ENCODE measurements at places on chromosomes 5 and 9.

DNA sequence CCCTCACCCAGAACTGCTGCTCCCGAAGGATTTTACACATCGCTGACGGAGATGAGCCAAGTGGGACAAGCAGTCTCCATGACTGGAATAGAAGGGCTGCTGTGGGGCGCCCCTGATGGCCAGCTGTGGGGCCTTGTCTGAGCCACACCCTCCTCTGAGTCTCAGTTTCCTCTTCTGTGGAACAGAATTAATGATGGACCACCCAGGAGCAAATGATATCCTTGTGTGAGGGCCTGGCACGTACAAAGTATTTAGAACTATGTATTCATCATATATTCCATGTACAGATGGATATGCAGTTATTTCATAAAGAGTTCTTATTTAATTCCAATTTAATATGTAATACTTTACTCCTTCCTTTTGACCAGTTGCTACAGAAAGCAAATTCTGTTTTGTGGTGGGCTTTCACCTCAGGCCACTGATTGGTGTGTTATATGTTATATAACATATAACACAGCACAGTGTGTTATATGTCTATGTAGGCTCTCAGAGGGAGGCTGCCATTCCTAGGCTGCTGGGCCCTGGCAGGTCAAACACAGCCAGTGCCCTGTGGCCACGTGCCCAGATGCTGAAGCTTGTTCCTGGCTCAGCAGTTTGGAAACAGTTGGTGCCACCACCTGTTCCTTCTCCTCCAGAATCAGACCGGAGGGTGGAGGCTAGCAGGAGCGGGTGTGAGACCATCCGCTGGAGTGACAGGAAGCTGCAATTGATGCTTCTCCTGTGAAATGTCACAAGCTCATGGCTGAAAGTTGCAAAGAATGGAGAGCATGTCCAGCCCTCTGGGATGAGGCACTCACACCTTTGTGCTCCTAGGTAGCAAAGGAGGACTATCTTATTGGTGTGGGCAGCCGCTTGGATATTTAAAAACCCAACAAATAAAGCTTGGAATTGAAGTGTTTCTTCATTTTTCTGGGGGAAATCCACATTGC is 4.4 kb upstream of the FGD3 start:
- DNase-seq = no peak

DNA sequence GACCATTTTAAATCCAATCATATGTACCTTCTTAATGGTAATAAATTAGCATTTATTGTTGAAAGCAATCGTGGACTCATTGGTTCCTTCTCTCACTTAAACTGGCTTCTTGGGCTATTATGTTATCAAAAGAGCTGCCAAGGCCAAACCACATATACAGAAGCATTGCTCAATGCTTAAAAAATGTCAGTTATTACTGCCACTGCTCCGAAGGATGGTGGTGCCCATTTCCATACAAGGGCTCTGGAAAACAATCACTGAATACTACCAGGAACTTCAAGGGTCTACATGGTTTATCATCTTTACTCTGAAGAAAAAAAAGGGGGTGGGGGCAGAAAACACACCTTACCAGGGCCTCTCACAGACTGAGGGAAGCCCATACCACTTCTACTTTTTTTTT is 104.3 kb downstream of the GNAQ start:
- no peak for DNase-seq

- no peak for DNase-seq
Observed at GRCh38 chr5:38582975-38583319, 26.5 kb upstream of the LIFR start.

GRCh38 chr5:92566113-92566786 is 1014.8 kb downstream of the NR2F1-AS1 start:
- no peak for DNase-seq

- DNase-seq = no peak
Observed at GRCh38 chr5:173103411-173103810, 40.9 kb upstream of the BNIP1 start.

DNA sequence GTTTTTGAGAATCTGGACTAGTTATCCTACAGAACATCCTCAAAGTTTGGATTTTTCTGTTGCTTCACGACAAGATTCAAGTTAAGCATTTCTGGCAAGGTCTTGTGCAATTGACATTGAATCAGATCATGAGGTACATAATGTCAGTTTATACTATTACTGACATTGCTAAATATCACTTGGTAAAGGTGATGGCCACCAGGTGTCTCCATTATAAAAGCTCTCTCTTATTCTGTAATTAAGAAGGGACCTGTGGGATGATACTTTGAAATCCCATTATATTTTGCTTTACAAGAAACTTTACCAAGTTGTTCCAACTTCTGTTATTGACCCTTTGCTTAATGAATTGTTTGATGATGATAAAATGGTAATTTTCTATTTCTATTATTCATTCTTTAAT is 131.0 kb upstream of the ASTN2 start:
- no peak for DNase-seq

GRCh38 chr9:23307731-23308513 is 518.1 kb downstream of the ELAVL2 start:
- no peak for DNase-seq

- DNase-seq = no peak
Observed at GRCh38 chr9:121718084-121718483, 66.7 kb downstream of the DAB2IP start.

DNA sequence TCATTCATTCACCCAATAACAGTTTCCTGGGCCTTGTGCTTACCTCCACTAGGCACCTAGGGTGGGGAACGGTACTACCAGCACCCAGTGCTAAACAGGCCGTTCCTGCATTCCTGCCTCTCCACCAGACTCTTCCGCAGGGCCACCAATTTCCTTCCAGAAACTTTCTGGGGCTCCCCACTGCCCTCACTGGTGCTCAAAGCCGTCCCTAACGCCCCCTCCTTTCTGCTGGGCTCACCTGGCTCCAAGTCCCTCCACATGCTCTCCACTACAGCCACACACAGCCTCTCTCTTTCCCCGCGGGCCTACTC is 1.4 kb downstream of the PHF19 start:
- no peak for DNase-seq

GRCh38 chr9:89721971-89722530 is 117.2 kb downstream of the GADD45G start:
- DNase-seq = no peak

DNA sequence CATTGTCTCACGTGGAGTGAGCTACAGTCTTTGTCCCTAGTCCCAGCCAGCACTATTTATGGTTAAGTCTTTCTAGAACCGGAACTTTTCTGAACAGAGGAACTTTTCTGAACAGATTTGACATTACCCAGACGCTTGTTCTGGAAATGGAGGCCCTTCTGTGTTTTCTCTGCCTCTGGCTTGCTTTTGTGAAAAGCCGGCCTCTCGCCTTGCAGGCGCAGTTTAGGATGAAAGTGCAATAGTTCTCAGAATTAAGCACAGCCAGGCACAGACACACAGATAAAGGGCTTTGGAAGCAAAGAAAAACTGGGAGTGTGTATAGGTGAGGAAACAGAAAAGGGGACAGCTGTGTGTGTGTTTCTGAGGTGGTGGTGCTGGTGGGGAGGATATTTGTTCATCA is 5.9 kb downstream of the GDNF start:
- no peak for DNase-seq

DNA sequence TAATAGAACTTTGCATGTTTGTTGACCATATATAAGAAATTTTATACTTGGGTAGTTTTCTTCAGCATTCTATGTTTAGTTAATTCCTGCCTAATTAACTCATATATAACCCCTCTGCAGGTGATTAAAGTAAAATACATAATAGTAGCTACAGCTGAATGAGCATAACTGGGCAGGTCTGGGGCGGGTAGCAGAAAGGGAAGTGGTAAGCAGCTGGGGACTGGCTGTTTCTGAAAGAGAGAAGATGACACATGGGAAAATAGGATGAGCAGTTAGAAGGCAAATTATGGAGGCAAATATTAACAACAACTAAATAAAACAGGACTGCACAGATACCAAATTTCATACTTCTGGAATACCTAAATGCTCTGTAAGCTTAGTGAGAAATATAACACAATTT is 128.1 kb downstream of the CPLANE1 start:
- DNase-seq = no peak

- DNase-seq = no peak
Observed at GRCh38 chr5:147349241-147349640, 114.4 kb downstream of the STK32A start.

GRCh38 chr5:149881874-149882273 is 62.7 kb downstream of the PDE6A start:
- DNase-seq = no peak

All from naive B cell (primary cell).